ENCODE measurements at places on chromosomes 1 and 21.

DNA sequence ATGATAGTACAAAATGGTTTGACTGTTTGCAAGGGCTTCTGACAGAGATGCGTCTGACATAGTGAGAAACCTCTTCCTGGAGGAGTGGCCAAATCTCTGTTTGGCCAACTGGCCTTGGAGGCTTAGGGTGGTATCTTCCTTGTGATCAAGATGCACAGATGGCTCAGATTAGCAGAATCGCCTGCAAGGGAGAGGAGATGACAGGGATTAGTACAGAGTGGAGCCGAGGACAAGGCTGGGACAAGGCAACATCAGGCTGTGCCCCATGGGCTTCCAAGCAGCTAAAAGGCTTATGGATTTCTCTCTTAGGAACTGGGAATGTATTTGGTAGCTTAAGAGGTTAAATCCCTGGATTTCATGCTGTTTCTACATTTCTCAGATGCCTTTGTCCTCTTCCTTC, 379.1 kb downstream of the SIPA1L2 start:
- H3K36me3 ChIP-seq: peaks cover 8% of the 10 kb centered on the region
- no peak overlapping the region for H3K27ac ChIP-seq
- no peaks in the 10 kb centered on the region for H3K4me1 ChIP-seq
- peaks cover 2% of the 10 kb centered on the region for H3K27me3 ChIP-seq
- no peak overlapping the region for H3K4me3 ChIP-seq
- no peak for DNase-seq

DNA sequence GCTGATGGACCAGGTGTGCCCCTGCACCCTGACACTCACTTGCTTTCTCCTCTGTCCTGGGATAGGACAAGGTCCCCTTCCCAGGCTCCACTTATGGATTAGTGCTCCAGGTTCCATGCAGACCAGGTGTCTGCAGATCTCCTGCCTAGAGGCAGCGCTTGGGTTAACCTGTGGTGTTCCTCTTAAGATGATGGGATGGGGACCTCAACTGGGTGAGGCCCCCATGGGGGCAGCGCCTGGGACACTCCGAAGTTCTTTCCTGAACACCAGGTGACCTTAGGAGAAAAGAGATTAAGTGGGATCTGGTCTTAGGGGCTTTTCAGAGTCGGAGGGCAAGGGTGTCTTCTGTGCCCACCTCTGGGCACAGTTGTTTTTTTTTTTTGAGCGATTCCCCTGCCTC, 21.2 kb downstream of the TNNT2 start:
- H3K4me3 ChIP-seq: no peak overlapping the region
- DNase-seq: no peak
- H3K4me1 ChIP-seq: no peaks in the 10 kb centered on the region
- H3K36me3 ChIP-seq: no peaks in the 10 kb centered on the region
- no peak overlapping the region for H3K27ac ChIP-seq

DNA sequence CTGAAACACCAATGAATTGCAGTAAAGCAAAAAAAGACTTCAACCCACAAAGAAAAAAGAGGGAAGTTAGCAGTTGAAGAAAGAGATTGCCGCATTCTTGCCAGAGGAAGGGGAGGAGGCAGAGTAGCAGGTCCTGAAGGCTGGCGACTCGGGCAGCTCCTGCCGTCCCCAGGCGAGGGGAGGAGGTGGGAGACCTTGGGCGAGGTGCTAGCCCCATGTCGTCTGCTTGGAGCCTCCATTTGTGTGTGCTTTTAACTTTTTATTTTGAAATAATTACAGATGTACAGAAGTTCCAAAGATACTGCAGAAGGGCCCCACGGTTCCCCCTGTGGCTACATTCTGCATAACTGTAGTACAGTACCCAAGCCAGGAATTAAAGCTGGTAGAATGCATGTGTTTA, 6.7 kb downstream of the TRPM2 start:
- H3K4me3 ChIP-seq: no peak overlapping the region
- no peak for DNase-seq
- H3K4me1 ChIP-seq: no peaks in the 10 kb centered on the region

- H3K27ac ChIP-seq: peak overlapping the region; percentile 44
- peak overlapping the region; percentile 3 for H3K4me3 ChIP-seq
- DNase-seq: no peak
- H3K36me3 ChIP-seq: peaks cover 47% of the 10 kb centered on the region
- peaks cover 31% of the 10 kb centered on the region for H3K4me1 ChIP-seq
Measured at GRCh38 chr1:93573940-93574469, 107.6 kb downstream of the BCAR3 start.

DNA sequence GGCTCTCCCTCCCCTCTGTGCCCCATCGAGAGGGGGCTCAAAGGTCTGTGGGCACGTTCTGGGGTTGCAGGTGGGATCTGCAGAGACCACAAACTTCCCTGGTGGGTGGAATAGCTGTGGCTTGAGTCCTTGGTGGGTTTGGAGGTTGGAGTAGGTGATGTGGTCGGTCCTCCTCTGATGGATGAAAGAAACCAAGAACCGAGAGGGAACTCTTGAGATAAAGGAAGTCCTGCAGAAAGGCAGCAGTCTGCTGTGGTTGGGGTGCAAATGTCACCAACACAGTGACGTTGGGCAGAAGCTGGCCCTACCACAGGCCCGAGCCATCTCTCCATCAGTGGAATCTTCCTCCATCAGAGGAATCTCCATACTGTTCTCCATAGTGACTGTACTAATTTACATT, 171.8 kb downstream of the FCRL5 start:
- peaks cover 15% of the 10 kb centered on the region for H3K4me1 ChIP-seq
- DNase-seq: no peak
- H3K27me3 ChIP-seq: peaks cover 24% of the 10 kb centered on the region
- H3K27ac ChIP-seq: no peak overlapping the region
- H3K36me3 ChIP-seq: no peaks in the 10 kb centered on the region

- H3K4me1 ChIP-seq: no peaks in the 10 kb centered on the region
- DNase-seq: no peak
- H3K27ac ChIP-seq: no peak overlapping the region
- no peaks in the 10 kb centered on the region for H3K36me3 ChIP-seq
- H3K4me3 ChIP-seq: no peak overlapping the region
- H3K27me3 ChIP-seq: no peaks in the 10 kb centered on the region
Measured at GRCh38 chr1:82625537-82625936, 824.8 kb downstream of the ADGRL2 start.

DNA sequence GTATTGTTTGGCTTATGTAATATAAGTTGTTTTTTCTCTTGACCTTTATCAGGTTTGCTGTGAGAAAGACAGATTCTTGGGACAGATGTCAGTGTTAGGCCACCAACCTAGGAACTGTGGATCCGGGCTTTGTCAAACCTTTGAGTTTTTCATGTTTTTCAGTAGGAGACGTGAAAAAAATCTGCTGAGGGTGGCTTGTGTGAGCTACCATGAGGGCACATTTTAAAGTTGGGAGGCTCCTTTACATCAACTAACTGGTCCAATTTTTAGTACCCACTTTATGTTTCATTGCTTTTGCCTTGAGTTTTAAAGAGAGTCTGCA, 801 bp downstream of the RPS6KC1 start:
- no peak for DNase-seq
- H3K36me3 ChIP-seq: peaks cover 10% of the 10 kb centered on the region
- no peaks in the 10 kb centered on the region for H3K27me3 ChIP-seq
- H3K27ac ChIP-seq: peak overlapping the region; percentile 85

GRCh38 chr21:45886610-45887026, 95.0 kb upstream of the COL6A1 start:
- H3K4me1 ChIP-seq: peaks cover 12% of the 10 kb centered on the region
- no peaks in the 10 kb centered on the region for H3K36me3 ChIP-seq
- no peak overlapping the region for H3K27ac ChIP-seq
- peaks cover 26% of the 10 kb centered on the region for H3K27me3 ChIP-seq
- no peak overlapping the region for H3K4me3 ChIP-seq
- no peak for DNase-seq

Measured in HFFc6 (cell line).